B cell (primary cell): ENCODE measurements at places on chromosomes 7 and 10. TPM values are rescaled to one million over a fixed set of nuclear protein-coding genes. Genes with fewer than 3 reads are reported as not detected.

GRCh38 chr7:123432601-123433000 is 101.8 kb downstream of the IQUB start:
- no peak for DNase-seq

DNA sequence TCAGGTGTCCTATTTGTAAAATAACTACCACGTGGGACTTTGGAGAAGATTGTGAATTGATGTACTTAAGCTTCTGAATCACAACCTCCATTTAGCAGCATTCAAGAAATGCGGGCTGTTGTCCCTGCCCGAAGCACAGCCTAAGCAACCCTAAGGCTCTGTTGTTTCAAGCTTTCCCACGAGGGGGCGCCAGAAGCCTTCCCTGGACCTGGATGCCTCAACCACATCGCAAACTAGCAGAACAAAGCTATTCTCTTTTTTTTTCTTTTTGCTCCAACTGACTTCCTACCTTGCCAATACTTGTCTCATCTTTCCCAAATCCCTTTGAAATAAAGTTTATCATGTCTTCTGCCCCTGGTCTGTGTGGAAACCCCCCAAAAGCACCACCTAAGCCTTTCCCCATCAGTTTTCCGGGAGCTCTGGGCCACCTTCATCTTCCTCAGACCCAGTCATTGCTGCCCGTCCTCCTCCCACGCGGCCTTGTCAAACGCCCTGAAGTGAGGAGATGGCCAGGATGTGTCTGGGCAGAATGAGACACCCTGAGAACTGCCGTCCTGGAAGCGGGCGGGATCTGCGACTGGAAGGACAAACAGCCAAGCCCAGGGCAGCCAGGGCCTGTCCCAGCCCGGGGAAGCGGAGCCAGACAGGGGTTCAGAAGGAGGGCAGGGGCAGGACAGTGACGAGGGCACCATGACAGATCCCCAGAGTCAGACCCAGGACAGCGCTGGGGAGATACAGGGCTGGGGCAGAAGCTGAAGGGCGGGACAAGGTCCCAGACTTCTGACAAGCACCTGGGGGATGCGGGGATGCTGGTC is 112.7 kb downstream of the SLIT1 start:
- peak; percentile 78 for DNase-seq

DNA sequence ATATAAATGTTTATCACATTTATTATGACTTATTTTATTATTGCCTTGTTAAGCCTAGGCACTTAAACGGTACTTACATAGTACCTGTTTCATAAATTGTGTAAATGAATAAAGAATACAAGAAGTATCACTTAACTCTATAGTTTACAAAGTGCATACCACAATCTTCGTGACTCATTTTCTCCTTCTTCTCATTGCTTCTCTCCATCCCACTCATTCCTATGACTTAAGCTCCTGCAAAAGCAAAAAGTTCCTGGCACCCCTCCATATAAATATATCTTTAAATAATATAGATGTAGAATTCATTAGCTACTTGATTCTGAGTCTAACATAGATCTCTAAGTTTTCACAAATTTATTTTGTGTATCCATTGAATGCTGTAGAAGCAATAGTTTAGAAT is 1382.0 kb upstream of the CELF2 start:
- no peak for DNase-seq

DNA sequence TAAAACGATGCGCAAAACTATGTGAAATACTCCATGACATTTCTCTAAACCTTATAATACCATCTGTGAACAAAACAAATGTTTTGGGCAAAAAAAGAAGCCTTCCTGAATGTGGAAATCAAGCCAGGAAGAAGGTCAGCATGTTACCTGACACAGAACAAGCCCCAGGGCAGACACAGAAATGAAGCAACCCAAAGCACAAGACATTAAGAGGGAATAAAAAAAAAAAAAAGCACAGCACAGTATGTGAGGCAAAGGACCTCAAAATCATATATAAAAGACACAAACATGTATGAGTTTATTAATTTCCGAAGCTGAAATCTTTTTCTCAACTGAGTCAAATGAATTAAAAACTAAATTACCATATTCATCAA is 161.8 kb downstream of the SKIDA1 start:
- DNase-seq: no peak

PGAM2 gene
- total RNA-seq: 2.9 and 3.2 TPM in 2 replicates

DNA sequence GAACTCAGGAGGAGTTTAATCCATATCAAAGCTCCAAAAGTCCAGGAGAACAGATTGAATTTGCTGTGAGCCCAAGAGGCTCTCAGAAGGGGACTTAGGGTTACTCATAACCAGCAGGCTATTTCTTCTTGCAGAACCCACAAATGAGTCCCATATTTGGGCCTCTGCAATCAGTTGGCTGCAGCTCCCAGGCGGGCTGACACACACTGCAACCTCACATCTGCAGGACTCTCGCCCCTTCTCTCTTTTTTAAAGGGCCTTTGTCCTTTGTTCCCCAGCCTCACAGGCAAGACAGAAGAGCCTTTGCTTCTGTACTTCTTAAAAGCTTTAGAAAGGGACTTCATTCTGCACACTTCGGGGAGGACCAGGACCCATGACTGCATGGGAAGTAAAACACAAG is 26.7 kb downstream of the CREB3L2 start:
- DNase-seq: no peak

- no peak for DNase-seq
These were observed 108.0 kb downstream of the TCF7L2 start for GRCh38 chr10:113057948-113058522.

CFAP43 gene
- total RNA-seq: 0.12 TPM in 1 of 2 replicates, not detected in the other

DNA sequence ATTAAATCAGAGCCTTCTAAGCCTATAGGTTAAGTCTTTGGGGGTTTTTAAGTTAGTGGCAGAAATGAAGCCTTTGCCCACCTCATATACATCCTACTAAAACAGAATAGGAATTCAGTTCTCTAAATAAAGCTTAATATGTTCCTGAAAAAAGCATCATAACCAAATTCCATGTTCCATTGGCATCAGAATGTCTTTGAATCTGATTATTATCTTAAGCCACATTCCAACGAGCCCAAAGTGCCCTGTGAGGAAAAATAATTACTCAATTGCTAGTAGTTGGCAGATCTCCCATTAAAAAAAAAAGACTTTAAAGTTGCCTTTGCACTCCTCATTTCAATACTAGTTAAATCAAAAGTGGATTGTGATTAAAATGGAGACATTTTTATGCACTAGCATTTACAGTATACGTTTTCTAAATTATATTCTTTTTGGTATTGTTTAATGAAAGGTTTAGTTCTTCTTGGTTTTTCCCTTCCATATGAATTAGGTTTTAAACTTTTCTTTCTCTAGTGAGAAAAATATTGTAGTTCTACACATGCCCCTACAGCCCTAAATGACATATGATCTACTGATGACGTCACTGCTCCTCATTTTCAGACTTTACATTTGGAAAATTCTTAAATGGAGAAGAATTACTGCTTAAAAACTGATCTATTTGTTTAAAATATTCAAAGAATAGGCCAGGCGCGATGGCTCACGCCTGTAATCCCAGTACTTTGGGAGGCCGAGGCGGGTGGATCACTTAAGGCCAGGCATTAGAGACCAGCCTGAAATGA is 54.3 kb upstream of the CABCOCO1 start:
- DNase-seq: no peak

KIAA1549 gene
- 0.36 and 0.52 TPM in 2 replicates for total RNA-seq

BTBD16 gene
- total RNA-seq: not detected in 2 replicates

DNA sequence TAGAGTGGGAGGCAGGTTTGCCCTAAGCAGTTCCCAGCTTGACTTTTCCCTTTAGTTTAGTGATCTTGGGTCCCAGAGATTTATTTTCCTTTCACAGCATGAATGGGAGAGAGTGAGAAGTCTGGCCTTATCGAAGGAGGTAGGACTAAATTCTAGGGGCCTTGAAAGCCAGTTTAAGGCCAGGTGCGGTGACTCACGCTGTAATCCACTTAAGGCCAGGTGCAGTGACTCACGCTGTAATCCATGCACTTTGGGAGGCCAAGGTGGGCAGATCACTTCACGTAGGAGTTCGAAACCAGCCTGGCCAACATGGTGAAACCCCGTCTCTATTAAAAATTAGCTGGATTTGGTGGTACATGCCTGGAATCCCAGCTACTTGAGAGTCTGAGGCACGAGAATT is 392.2 kb downstream of the ACTR3B start:
- DNase-seq: no peak

- no peak for DNase-seq
These were observed 114.9 kb upstream of the RAB11FIP2 start for GRCh38 chr10:118161461-118162246.

SLC26A3 gene
- total RNA-seq: not detected in 2 replicates

GRCh38 chr7:29599026-29599425 is 35.4 kb downstream of the PRR15 start:
- DNase-seq: no peak
